ENCODE measurements at places on chromosomes 4 and X.
A peak's percentile ranks its signal among the peaks of the same experiment; 100 is the strongest.

DNA sequence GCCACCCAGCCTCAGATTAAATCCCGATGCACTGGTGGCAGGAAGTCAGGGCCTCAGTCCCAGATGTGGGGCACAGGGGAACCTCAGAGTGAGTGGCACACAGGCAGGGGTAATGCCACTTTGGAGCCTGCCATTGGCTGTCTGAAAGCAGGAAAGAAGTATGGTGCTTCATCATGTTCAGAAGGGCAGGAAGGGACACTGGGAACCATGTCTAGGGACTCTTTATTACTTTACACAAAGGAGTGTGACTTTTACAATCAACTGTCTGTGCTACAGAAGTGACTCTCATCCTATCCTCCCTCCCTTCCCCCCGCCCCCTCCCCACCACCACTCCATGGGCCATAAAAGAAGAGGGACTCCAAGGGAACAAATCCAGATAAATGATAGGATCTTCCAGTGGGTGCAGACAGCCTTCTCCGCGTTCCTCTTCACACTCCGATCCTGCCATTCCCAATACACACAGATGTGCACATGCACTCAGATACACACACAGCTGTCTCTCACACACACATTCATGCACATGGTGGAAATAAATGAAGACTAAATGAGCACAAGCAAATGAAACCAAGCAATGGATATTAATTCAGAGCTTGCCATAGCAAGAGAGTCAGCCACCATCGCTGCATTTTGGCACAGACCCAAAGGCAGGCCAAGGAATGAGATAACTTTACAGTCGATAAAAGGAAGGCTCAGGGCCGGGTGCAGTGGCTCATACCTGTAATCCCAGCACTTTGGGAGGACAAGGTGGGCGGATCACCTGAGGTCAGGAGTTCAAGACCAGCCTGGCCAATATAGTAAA lies 2.5 kb upstream of the TMEM154 start:
- DNase-seq, result no peak

- DNase-seq, result no peak
Observed at GRCh38 chr4:48639807-48640206, 140.3 kb downstream of the FRYL start.

- no peak for DNase-seq
Observed at GRCh38 chrX:83077606-83078005, 430.5 kb upstream of the POU3F4 start.

GRCh38 chr4:85824166-85824945 lies 349.4 kb downstream of the ARHGAP24 start:
- no peak for DNase-seq

GRCh38 chr4:95129821-95130311 lies 372.1 kb downstream of the BMPR1B start:
- no peak for DNase-seq

GRCh38 chr4:172573899-172574298 lies 594.7 kb upstream of the GALNT7 start:
- no peak for DNase-seq

GRCh38 chr4:22391551-22391950 lies 124.3 kb downstream of the ADGRA3 start:
- DNase-seq, result no peak

- no peak for DNase-seq
Observed at GRCh38 chrX:80223982-80224579, 196.2 kb upstream of the TENT5D start.

DNA sequence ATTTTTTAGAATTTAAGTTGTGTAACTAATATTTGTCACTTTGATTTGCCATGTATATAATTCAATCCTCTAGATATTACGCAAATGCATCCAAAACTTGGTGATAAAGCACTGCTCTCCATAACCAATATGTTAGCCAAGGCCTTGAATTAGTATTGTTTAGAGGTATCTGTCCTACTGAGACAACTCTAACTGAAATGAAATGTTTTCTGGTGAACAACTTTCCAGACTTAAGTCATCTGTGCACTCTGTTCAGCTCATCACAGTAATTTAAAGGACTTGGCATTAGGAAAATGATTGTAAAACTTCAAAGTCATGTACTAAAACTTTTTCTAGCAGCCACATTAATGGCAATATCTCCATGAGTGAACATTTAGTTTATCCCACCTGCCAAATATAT lies 73.1 kb downstream of the HPGD start:
- no peak for DNase-seq

DNA sequence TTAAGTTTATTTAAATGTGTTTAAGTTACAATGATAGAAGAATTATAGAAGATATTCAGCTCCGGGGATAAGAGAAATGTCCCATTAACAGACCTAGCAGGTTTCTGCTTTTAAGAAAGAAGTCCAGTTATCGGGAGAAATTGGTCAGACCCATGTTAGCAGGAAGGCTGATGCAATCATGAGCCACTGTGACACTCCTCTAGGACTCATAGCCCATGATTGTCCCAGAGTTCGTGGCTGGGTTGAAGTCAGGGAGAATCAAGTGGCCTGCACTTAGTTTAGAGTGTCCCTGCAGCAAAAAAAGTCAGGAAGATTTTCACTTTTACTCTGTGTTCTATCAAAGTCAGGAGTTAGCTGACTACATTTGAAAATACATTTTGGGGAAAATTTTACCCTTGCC lies 72.0 kb downstream of the TMEM144 start:
- DNase-seq, result no peak

GRCh38 chr4:185700630-185701029 lies 111.4 kb downstream of the SORBS2 start:
- DNase-seq, result no peak

- no peak for DNase-seq
Observed at GRCh38 chr4:184389978-184390900, 84.1 kb downstream of the IRF2 start.

DNA sequence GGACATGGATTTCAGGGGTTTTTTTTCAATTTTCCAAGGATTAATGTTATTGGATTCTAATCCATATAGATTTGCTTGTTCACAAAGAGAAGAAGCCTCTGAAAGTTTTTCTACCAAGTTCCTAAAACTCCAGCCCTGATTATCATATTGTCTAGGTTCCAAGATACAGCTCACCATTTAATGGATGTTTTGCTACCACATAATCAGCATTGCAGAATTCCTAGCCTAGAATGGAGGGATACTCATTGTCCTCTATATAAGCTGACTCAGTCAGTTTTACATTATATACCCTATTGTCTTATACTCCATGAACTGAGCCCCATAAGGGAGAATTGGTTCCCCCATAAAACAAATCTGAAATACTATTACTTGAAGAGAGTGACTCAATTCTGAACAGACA lies 664.7 kb upstream of the FAM241A start:
- no peak for DNase-seq

GRCh38 chr4:158080354-158080753 lies 92.5 kb downstream of the GASK1B start:
- DNase-seq, result no peak

DNA sequence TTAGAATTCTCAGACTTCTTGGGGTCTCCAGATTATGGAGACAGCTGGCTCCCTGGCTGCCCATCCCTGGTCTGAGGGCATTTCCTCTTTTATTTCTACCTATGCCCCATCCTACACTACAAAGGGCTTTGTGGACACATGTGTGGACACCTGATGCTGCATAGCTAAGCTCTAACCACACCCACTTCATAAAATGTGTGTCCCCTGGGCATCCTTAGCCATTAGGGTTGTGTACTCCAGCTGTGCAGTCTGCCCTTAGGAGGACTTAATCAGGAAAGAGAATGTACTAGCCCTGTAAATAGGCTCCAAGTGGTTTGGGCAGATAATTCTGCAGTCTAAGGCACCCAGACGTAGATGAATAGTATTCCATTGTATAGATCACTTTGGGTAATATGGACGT lies 47.0 kb downstream of the COQ2 start:
- DNase-seq, result no peak

DNA sequence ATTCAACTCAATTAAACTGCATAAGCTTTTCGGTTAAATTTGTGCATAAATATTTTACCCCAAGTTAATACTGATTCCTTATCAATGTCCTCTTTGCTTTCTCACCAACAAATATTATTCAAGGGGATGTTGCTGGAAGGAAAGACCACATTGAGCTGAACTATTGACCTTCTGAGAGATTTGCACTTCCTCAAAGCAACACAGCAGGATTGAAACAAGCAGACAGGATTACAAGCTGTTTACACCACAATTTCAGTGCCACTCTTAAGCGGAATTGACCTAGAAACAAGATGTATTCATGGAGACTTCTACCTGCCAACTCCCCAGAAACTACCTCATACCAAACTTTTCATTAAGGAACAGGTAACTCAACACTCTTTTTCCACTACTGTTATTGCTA lies 96.5 kb upstream of the DUSP21 start:
- no peak for DNase-seq

DNA sequence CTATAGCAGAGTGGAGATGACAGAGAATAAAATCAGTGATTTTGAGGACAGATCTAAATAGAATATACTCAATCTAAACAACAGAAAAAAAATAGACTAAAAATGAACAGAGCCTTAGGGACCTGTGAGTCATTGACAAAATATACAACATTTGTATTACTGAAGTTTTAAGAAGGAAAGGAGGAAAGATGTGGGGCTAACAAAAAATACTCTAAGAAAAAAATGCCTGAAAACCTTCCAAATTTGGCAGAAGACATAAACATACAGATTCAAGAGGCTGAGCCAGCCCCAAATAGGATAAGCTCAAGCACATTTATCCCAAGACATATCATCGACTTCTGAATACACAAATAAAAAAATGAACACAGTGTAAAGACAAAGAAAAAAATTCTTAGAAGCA lies 123.6 kb upstream of the INTU start:
- DNase-seq, result no peak

DNA sequence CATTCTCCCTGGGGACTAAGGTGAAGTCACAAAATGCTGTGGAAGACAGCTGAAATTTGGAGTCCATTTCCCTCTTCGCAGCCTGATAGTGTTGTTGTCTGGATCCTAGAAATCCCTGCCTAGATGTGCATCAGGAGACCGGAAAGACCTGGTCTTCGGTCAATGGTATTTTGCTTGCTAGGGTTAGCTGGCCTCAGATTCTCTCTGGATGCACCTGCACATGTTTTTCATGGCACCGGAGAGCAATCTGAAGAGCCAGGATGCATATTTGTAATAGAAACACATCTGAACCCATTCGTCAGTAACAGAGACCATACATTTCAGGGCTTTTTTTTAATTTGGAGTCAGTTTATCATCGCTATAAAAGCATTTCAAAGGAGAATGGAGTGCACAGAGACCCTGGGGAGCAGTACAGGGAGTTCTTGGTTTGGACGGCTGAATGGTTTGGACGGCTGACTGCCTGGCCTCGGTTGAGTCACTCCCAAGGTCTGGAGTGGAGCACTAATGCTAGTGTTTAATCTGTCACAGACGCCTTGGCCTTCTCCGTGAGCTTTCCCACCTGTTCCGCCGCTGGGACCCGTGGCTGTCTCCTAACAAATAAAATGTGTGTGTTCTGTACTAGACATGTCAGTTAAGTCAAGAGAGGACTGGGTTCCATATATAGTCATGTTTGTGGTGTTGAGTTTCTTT lies 7.5 kb upstream of the PDLIM3 start:
- DNase-seq, result no peak

DNA sequence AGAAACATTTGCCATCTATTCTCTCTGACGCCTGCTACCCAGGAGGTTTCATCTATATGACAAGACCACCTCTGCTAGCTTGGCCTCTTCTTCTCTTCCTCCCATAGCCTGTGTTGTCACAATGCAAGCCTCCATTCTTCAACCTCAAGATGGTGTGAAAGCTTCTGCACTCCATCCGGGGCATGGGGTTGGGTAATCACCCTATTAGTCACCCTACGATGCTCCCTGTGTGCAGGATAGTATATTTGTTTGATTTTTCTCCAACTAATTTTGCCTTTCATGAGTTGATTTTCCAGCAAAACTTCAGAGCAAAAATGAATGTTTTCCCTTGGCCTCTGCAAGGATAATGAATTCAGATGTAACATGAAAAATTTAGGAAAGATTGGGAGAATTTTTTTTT lies 128.0 kb upstream of the STS start:
- DNase-seq, result no peak

GRCh38 chr4:150078041-150078578 lies at the start of gene DCLK2:
DCLK2 (plus strand) TSS chr4:150078445; CDS start chr4:150079028, 583 bp downstream.
- DNase-seq, result peak; percentile 23

DNA sequence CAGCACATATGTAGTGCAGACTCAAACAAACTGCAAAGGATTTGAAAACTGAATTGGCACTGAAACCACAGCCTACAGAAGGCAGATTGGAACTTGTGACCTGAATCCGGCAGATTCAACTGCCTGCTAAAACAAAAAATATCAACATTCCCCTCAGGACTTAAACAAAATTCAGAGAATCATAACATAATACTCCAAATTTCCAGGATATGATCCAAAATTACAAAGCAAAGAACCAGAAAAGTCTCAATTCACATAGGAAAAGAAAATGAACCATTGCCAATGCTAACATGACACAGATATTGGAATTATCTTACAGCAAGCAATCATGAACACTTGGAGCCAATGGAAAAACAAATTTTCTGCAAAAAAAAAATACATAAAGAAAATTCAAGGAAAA lies 250.4 kb downstream of the PRDM5 start:
- no peak for DNase-seq

GRCh38 chr4:169133932-169134331 lies 123.9 kb upstream of the CBR4 start:
- no peak for DNase-seq

- peak; percentile 22 for DNase-seq
Observed at GRCh38 chr4:27861381-27861787, 1000.7 kb downstream of the STIM2 start.

GRCh38 chr4:81808011-81808672 lies 336.4 kb upstream of the RASGEF1B start:
- DNase-seq, result no peak

GRCh38 chr4:144649646-144650045 lies 3.7 kb downstream of the HHIP start:
- DNase-seq, result no peak

GRCh38 chrX:47232803-47233332 lies at the start of gene USP11:
USP11 (plus strand) TSS chrX:47233009; CDS start chrX:47233044, 35 bp downstream.
- peak; percentile 71 for DNase-seq

- DNase-seq, result no peak
Observed at GRCh38 chrX:140526171-140526570, 21.3 kb upstream of the SOX3 start.

- no peak for DNase-seq
Observed at GRCh38 chr4:188245651-188246050, 106.4 kb downstream of the TRIML1 start.

GRCh38 chr4:139144911-139145551 lies 32.0 kb downstream of the ELF2 start:
- no peak for DNase-seq

DNA sequence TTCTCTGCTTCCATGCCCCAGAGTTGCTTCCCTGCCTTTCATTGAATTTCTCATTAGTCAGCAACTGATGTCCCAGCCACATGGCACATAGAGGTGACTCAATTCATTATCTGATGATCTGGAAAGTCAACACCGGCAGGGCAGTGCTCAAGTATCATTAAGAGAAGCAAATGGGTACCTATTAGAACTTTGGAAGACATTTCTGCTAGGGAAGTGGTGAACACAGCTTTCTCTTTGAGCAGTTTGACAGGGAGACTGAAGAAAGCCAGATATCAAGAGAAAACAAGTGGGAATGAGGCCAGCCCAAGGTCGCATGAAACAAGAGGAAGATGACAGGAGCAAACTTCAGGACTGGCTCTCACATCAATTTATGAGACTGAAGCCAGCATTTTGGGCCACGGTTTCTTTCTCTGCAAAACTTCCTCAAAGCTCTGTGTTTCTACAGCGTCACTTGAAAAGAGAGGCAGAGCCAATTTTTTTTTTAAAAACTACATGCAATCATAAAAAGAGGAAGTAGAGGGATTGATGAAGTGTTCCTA lies 108.3 kb upstream of the RPS6KA3 start:
- no peak for DNase-seq

GRCh38 chr4:74619931-74620702 lies 174.2 kb downstream of the BTC start:
- no peak for DNase-seq

- no peak for DNase-seq
Observed at GRCh38 chrX:5971300-5971699, 257.4 kb downstream of the NLGN4X start.
